ENCODE measurements at places on chromosomes 11 and 22.

DNA sequence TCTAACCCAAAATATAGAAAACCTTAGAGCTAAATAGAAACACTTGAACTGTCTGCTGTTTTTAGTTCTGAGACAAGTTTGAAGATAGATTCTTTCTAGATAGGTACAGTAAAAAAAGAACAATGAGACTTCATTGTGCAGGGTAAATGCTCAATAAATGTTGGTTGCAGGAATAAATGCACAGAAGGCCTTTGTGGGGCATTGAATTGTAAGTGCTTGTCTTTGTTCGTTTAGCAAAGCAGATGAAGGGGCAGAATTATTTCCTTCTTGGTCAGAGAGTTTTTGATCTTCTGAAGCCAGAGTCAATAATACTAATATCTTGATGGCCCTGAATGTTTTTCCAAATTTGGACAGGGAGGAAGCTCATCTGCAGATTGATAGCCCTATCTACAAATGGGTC, 340.4 kb downstream of the OPCML start:
- DNase-seq: no peak

GRCh38 chr11:120977266-120978137, 46.4 kb upstream of the TBCEL start:
- no peak for DNase-seq

- DNase-seq: no peak
Measured at GRCh38 chr22:40920526-40920925, 30.7 kb upstream of the RBX1 start.

- DNase-seq: no peak
Measured at GRCh38 chr22:43177479-43177878, 9.5 kb downstream of the TTLL12 start.
